NCI-H446 treated with DMSO at 0.1 percent for 48 hours (cell line): ENCODE measurements at places on chromosomes 3 and 15.

GRCh38 chr15:39585389-39585841, 4.5 kb downstream of the THBS1 start:
- no peak for DNase-seq

DNA sequence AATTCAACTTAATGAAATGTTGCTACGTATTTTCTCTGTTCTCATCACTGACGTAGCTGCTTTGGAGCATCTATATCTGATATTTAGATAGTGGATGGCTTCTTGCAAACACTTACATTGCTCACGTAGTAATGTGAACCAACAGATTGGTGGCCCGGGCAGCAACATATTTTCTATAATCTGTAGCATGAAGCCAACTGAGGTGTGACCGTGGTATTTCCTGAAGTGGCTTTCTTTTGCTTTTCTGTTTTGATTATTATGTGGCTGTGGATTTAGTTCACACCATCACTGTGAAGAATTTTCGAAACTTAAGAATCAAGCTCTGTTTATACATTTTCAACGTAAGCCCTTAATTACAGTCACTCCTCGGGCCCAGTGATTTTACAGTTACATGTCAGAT, 288.5 kb downstream of the LPP start:
- DNase-seq, result no peak

DNA sequence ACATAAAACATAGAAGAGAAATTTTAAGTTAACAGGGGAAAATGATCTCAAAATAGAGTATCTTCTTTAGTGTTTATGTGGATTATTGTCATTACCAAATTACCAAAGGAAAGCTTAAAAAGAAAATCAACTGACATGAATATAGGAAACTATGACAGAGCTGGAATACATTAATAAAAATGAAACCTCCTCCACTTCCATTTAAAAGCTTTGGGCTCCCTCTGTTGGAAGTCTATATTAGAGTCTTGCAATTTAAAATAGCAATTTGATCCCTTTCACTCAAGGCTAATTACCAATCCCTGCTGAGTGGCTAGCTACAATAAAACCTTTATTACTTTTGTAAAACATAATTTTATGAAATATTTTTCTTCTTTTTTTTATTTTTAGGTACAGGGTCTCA, 61.4 kb upstream of the IMPG2 start:
- DNase-seq, result no peak

GRCh38 chr3:70889162-70890019, 577.0 kb upstream of the MDFIC2 start:
- no peak for DNase-seq

- no peak for DNase-seq
Observed at GRCh38 chr3:57963811-57964346, 44.3 kb upstream of the FLNB start.

- DNase-seq, result no peak
Observed at GRCh38 chr3:132916096-132916495, 122.1 kb upstream of the TMEM108 start.

DNA sequence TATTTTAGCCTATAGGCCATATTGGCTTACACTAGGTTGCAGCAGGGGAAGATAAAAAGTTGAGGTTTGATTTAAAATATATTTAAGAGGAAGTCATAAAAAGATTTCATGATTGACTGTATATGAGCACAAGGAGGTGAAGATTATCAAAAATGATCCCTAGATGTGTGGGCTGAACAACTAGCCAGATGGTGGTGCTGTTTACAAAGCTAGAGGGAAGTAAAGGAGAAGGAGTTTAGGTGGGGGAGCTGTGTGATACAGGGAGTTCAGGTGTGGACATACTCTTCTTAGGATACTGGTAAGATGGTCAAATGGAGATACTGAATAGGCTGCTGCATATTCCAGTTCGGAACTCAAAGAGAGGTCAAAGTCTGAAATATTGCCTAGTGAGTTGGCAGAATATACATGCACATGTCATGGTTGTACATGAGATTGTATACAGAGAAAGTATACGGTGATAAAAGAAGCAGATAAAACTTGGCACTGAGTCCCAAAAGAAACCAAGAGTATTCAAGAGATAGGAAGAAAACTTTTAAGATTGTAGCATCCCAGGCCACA, 727.8 kb downstream of the NLGN1 start:
- DNase-seq, result peak; percentile 44

DNA sequence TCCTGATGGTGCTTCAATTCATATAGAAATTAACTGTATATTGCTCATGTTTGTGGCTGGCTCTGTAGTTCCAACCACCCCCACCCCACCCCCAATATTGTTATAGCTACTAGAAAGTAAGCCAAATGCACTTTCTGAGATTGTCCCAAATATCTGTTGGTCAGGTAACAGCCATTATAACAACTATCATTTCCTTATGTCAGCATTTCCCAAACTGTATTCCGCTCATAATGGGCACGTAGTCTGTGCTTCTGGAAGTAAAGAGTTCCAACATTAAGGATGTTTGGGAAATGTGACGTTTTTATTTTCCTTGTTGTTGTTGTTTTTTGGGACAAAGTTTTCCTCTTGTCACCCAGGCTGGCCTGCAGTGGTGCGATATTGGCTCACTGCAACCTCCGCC, 12.2 kb upstream of the TBL1XR1 start:
- DNase-seq, result no peak

GRCh38 chr3:21747376-21747775, 3.6 kb downstream of the ZNF385D start:
- peak; percentile 45 for DNase-seq

DNA sequence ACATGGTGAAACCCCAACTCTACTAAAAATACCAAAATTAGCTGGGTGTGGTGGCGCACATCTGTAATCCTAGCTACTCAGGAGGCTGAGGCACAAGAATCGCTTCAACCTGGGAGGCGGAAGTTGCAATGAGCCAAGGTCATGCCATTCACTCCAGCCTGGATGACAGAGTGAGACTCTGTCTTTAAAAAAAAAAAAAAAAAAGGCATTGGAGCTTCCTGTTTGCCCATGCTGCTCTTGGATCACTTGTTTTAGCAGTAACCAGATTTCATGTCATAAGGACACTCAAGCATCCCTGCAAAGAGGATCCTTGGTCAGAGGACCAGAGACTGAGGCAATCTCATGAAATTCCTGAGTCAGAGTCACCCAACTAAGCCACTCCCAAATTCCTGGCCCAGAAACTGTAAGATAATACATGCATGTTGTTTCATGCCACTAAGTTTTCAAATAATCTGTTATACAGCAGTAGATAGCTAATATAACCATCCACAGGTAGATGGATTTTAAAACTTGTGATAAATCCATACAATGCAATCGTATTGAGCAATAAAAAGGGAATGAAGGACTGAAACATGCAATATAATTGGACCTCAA, 82.0 kb upstream of the XXYLT1 start:
- no peak for DNase-seq

- DNase-seq, result no peak
Observed at GRCh38 chr3:156483426-156483825, 71.5 kb downstream of the SSR3 start.

- no peak for DNase-seq
Observed at GRCh38 chr15:29978411-29979382, 104.1 kb upstream of the GOLGA8J start.

- DNase-seq, result no peak
Observed at GRCh38 chr3:149784064-149784704, 8.2 kb downstream of the ANKUB1 start.

GRCh38 chr15:47397655-47398054, 319.6 kb upstream of the SEMA6D start:
- DNase-seq, result no peak

- no peak for DNase-seq
Observed at GRCh38 chr15:40182358-40183029, 21.6 kb downstream of the BUB1B start.

DNA sequence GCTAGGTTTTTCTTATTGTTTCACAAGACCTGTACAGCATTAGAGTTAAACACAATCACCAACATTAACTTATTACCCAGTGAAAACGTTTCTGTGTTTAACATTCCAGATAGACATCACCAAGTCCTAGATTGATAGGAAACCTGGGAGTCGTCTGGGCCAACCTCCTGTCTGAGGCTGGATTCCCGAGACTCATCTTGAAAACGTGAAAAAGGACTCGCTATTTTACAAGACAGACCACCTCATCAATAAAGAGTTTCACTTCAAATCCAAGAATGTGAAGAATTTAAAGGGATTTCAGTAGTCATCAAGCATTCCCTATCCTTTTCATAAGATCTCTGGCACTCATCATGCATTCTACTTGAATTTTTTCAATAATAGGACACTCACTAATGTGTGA, 626.6 kb downstream of the MCTP2 start:
- DNase-seq, result no peak

DNA sequence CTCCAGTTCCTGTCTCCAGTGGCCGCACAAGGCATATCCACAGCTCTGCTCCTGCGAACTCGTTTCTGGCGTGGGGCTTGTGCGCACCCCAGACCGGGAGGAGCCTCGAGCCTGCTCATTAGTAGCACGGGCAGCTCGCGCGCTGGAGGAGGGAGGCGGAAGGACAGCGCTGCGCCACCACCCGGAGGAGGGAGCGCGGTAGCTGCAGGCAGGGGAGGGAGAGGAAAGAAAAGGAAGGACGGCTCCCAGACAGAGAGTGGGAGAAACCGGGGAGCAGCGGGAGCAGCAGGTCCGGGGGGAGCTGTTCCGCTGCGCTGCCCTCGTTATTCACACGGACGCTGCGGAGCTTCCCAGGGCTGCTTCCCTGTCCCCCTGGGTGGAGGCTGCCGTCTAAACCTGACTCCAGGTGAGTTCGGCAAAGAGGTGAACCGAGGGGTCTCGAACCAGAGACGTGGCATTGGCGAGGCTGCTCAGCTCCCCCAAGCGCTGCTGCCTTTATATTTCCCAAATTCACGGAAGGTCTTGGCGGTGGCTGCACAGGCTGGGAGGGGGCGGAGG, 121.3 kb upstream of the ZNF717 start:
- DNase-seq, result no peak

- DNase-seq, result no peak
Observed at GRCh38 chr3:166837535-166837934, 542.6 kb downstream of the ZBBX start.

DNA sequence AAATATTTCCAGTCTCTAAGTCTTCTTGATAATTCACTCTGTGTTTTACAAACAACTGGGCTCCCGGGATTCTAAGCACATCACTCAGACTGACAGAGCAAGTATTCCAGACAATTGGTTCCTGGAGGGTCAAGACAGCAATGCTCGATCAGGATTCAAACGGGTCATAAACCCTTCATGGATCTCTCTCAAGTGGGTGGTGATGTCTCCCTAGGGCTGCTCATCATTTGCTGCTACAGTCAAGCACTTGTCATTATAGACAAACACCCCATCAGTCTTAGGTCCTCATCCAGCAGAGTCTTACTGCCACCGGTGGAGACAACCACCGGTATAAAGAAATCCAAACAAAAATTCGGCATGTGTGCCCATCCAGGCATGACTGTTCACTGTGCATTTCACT, 921.1 kb downstream of the FHIT start:
- no peak for DNase-seq

GRCh38 chr3:13420831-13421765, 976 bp upstream of the NUP210 start:
- no peak for DNase-seq

GRCh38 chr3:69460034-69460433, 74.1 kb upstream of the FRMD4B start:
- DNase-seq, result no peak

- no peak for DNase-seq
Observed at GRCh38 chr15:26134152-26134551, 271.0 kb upstream of the ATP10A start.

GRCh38 chr15:74368121-74368520, 675 bp upstream of the CYP11A1 start:
- no peak for DNase-seq

DNA sequence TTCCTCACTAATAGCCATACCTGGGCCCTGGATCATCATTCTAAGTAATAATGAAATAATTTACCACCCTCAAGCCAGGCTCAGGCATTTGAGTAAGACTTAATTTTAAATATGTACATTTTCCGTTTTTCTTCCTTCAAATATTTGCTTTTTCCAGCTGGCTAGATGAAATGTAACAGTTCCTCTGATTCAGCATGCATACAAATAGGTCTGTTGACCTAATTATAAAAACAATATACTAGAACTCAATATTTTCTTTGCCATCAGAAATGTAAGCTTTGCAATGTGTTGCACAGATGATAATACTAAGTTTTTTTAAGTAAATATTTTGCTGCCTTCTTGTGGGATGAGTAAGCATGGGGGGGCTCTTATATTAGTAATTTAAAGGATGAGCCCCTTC, 91.6 kb downstream of the FEZF2 start:
- no peak for DNase-seq

- DNase-seq, result no peak
Observed at GRCh38 chr3:150765949-150766720, 3.2 kb upstream of the SIAH2 start.

- no peak for DNase-seq
Observed at GRCh38 chr15:62749036-62749815, 293.3 kb upstream of the TPM1 start.

- no peak for DNase-seq
Observed at GRCh38 chr3:177528306-177529070, 331.2 kb upstream of the TBL1XR1 start.
